Esophagus squamous epithelium (tissue), 5 donors: ENCODE measurements at places on chromosomes 4 and X.

DNA sequence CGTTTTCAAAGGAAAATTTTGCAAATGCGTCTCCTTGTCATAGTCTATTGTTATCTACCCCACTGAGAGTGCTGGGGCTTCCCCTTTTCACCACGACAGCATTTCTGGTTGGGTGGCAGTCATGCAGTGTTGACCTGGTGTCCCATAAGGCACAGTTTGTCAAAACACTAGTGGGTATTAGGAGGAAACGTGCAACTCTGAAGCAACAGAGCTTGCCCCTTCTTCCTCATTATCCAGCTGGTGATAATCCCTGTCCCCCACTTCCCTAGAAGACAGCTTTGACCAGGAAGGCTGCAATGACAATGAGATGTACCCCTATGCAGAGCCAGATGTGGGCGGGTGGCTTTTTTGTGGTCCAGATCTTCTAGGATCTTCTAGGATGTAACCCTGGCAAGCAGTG, 1.8 kb downstream of the TBC1D1 start:
- no peak for DNase-seq

DNA sequence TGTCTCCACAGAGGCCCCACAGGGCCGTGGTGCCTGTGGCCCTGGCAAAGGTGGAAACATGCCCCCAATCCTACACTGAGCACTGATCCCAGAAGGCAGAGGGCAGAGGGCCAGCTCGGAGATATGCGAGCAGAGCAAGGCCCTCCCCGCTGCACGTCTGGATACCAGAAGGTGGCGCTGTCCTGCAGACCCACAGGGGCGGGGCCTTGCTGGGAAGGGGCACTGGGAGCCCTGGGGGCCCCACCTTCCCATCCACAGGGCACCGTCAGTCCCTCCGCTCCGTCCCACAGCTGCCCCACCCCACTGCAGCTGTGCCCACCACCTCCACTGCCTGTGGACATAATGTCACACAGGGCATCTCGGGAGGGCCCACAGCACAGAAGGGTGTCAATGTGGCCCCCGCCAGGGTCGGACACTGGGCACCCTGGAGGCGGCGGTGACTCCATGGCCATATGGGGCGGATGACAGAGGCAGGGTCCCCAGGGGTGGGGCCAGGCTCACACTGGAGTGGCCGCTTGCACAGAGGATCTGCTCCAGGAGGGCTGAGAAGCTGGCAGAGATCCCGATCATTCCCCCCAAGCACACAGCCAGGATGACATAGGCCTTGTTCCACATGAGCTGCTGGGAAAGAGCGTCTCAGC, 4.8 kb downstream of the SLC49A3 start:
- DNase-seq: no peak

DNA sequence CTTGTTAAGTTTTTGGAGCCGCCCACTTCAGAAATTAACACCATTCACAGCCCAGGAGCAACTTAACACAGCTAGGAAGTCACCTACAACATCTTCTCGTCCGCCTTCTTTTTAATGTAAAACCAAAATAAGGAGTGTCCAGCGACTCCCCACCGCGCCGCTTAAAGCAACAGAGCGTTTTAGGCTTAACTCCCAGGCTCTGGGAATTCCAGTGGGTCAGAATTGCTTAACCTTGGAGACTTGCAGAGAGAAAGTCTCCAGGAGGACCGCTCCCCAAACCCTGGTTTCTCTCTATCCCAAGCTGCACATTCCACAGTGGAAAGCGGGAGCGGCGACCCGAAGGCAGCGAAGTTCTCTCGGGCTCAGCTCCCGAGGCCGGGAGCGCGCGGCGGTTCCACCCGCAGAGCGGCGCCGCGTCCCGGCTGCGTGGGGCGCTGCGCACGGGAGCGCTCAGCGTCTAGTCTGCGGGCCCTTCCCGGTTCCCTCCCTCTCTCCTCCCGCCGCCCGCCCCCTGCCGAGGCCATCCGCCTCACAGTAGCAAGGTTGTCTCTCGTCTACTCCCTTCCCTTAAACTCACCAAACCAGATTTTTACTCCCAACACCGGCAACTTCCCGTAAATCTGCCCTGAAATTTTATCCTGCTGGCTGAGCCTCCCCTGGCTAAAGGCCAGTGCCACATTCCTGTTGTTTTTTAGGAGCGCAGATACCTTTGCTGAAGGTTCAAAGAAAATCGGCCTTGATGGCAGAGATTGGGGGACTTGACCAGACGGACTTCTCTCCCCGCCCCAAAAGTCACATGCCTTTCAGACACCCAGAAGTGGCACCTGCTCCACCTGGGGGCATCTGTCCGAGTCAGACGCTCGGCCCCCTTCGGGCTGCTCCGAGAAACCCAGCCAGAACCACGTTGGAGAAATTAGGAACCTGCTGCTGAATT, at the start of gene RBM47:
RBM47 (minus strand) TSS at position 464 of the 934 bp plus-strand sequence. CDS start 190,971 bp downstream, outside the sequence.
- no peak for DNase-seq

GRCh38 chrX:16567681-16568080, 82.3 kb upstream of the S100G start:
- DNase-seq: no peak

- DNase-seq: no peak
Observed at GRCh38 chr4:37770016-37770415, 56.5 kb upstream of the PGM2 start.

DNA sequence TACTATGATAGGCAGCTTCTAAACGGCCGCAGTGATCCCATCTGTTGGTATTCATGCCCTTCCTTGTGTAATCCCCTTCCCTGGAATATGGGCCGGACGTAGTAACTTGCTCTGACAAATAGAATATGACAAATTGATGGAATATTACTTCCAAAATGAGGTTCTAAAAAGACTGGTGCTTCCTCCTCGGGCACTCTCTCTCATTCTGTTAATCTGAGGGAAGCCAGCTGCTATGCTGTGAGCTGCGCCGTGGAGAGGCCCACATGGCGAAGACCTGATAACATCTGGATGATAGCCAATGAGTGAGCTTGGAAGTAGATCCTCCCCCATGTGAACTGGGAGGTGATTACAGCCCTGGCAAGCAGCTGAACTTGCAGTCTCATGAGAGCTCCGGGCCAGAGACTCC, 27.2 kb upstream of the SLC25A4 start:
- DNase-seq: no peak

DNA sequence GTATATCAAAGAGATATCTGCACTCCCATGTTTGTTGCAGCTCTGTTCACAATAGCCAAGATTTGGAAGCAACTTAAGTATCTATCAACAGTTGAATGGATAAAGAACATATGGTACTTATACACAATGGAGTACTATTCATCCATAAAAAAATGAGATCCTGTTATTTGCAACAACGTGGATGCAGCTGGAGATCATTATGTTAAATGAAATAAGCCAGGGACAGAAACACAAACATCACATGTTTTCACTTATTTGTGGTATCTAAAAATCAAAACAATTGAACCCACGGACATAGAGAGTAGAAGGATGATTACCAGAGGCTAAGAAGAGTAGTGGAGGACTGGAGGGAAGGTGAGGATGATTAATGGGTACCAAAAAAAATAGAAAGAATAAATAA, 14.2 kb downstream of the IQCM start:
- no peak for DNase-seq

- no peak for DNase-seq
Observed at GRCh38 chr4:13546941-13547484, 2.7 kb upstream of the NKX3-2 start.

- no peak for DNase-seq
Observed at GRCh38 chr4:75126058-75126457, 193.1 kb downstream of the PARM1 start.

GRCh38 chr4:184408021-184408683, 66.2 kb downstream of the IRF2 start:
- DNase-seq: no peak

- no peak for DNase-seq
Observed at GRCh38 chr4:151192556-151193235, 84.3 kb upstream of the PRSS48 start.

DNA sequence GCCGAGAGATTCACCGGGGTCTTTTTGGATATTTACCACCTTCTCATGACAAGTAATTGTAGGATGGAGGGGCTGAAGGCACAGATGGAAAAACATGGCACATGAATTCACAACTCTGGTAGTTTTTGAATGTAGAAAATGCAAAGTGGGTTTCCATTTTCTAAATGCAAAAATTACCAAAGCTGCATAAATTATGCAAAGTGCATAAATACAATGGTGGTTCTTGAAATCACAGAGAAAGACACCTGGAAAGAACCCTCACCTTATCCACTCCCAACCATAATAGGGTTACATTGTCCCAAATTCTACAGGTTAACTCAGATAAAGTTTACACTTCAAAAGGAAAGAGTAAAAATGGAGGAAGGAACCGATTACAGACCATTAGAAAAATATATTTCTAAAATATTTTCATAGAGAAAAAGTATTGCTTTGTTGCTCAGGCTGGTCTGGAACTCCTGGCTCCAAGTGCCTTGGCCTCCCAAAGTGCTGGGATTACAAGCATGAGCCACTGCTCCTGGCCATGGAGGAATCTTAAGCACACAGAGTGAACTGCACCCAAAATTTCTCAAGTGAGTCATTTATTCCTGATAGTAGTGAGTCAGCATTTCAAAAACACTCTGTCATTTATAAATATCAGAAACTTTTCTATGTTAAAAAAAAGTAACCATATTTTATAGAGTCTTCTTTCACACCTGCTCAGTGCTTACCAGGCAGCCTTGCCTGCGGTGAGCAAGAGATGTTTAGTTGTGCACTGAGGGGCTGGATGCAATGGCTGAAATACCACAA, 101.4 kb downstream of the FIP1L1 start:
- DNase-seq: no peak

GRCh38 chr4:35175894-35176293, 1068.4 kb downstream of the ARAP2 start:
- DNase-seq: no peak

DNA sequence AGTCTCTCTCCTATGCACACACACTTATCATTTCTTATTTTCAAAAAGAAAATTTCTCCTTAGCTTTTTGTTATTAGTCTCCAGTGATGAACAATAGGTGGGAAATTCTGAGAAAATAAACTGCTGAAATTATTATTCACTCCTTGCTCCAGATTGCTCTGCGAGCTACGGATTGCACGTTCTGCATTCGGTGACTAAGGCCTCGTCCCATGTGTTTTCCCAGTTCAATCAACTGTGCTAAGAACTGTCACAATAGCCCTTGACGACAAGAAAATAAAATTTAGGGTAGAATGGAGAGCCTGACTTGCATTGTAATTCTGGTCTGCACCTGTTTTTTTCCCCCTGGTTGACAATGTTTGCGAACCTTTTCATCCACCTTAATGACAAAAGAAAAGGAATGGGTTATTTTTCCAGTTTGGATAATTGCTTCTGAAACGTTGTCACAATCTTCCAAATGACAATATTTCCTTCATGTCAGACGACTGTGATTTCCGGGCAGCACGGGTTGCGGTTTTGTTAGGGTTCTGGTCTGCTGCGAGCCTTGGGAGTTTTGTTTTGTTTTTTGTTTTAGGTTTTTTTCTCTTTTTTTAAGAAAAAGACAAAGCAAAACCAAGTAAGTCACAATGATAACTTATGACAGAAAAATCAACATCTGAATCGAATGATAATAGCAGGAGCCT, 124.5 kb upstream of the NOCT start:
- DNase-seq: no peak

DNA sequence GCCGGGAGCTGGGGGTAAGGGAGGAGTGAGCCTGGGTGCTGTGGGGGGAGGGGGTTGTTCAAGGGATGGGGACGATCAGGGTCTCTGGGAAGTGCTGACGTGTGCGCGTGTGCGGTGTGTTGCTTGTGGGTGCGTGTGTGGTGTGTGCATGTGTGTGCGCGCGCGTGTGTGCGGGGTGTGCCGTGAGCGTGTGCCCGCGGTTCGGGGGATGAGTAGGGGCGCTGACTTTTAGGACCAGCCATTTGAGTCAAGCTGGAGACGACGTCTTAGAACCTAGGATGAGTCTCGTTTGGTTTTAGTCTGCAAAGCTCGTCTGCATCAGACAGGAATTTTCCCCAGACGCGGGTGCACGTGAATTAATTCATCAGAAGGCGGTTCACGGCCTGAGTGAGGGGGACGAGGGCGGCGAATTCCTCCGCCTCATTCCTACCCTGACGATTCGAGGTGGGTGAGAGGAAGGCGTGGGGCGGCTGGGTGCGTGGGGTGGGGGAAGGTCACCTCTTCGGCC, 950 bp upstream of the TMEM271 start:
- DNase-seq: no peak

- no peak for DNase-seq
Observed at GRCh38 chr4:141640696-141641095, 4.3 kb downstream of the IL15 start.

DNA sequence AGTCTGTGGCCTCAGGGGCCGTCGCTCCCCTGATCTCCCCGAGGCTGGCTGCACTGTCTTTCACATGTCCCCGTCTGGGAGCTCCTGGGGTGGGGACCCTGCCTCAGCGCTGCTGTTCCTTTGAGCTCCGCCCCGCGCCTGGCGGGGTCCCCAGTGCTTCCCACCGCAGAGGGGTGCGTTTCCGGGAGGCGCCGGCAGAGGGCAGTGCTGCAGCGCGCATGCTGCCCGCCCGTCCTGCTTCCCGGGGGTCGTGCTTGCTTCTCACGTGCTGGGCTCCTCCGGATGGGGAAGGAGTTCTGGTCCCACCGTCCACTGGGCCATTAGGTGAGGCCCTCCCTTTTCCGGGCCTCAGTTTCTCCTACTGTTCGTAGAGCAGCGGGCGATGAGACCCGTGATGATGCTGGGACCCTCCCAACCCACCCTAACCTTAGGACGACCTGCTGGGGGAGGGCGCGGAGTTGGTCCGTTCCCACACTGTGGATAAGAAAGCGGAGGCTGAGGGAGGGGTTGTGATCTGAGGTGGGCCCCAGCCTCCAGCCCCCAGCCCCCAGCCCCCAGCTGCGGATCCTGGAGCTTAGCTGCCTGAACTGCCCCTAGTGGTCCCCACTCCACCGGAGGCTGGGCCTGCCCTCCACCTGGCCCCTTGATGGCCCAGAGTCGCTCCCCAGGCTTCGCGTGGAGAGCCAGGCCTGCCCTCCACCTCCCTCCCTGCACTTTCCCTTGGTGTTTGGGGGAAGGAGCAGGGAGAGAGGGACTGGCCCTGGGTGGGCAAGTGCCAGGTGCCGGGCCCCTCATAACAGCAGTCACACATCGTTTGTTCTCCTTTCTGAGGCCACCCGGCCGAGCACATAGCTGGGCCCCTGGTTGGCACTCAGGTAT, 15.3 kb downstream of the CPZ start:
- no peak for DNase-seq

GRCh38 chr4:67332627-67333026, 212.7 kb downstream of the CENPC start:
- DNase-seq: no peak

- no peak for DNase-seq
Observed at GRCh38 chr4:57265831-57266582, 155.8 kb upstream of the IGFBP7 start.

GRCh38 chrX:151815398-151815797, 80.9 kb downstream of the CNGA2 start:
- no peak for DNase-seq

GRCh38 chrX:25068340-25068739, 52.6 kb upstream of the ARX start:
- DNase-seq: no peak

DNA sequence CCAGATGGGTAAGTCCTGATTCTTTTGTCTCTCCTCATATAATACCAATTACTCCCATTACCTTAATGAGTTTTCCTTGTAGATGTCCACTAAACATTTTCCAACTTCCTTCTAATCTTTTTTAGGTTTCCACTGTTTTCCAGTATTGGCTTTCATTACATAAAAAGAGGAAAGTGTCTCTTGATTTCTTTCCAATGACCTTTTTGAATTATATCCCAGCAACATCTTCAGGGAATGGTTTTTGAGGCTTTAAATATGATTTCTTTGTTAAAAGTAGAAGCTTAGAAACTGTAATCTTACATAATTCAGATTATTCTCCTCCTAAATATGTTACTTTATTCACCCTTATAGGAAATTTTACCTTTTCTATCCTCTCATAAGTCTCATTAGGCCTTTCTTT, 135.0 kb downstream of the AWAT2 start:
- DNase-seq: no peak

- DNase-seq: no peak
Observed at GRCh38 chr4:118397623-118397979, 44.8 kb upstream of the PRSS12 start.
